Sciatic nerve (tissue), 2 donors: ENCODE measurements at places on chromosomes 1 and 21. TPM values are rescaled to one million over a fixed set of nuclear protein-coding genes. Genes with fewer than 3 reads are reported as not detected.

The ARHGAP29 gene
- total RNA-seq = 67.2 TPM

The SLAMF9 gene
- 0.80 TPM for total RNA-seq

The LEFTY2 gene
- 0.31 TPM for total RNA-seq

The DCST1 gene
- total RNA-seq = 0.31 TPM

The CADM3 gene
- 207 TPM for total RNA-seq
